ENCODE measurements at places on chromosomes 2 and 18.

DNA sequence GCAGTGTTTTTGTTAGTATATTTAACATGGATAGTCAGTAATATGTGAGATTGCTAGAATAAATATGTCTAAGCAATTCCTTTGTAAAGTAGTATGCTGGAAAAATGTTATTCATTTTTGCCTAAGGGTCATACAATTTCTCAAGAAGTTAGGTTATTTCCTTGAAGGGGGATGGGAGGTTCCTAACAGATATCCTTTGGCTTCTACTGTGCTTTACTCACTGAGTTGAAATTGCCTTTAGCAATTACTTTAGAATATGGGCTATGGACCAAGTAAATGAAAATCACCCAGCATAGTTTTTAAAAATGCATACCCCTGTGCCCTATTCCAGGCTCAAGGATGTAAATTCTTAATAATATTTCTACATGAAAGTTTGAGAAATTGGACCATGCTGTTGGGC, 1386.4 kb upstream of the SLC39A10 start:
- DNase-seq, result no peak

- DNase-seq, result no peak
These were observed 53.2 kb downstream of the PROC start for GRCh38 chr2:127471286-127471988.

DNA sequence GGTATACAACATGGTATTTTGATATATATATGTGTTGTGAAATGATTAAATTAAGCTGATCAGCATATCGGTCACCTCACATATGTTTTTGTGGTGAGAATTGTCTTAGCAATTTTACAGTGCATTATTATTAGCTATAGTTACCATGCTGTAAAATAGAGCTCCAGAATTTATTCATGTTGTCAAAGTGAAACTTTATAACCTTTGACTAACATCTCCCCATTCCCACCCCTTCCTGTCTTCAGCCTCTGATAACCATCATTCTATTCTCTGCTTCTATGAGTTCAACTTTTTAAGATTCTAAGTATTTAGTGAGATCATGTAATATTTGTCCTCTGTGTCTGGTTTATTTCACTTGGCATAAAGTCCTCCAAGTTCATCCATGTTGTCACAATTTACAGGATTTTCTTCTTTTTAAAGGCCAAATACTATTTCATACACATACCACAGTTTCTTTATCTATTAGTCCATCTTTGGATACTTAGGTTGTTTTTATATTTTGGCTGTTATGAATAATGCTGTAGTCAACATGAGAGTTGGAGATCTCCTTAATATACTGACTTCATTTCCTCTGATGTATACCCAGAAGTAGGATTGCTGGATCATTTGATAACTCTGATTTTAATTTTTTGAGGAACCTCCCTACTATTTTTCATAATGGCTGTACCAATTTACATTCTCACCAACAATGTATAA, 30.3 kb downstream of the NCOA1 start:
- no peak for DNase-seq

DNA sequence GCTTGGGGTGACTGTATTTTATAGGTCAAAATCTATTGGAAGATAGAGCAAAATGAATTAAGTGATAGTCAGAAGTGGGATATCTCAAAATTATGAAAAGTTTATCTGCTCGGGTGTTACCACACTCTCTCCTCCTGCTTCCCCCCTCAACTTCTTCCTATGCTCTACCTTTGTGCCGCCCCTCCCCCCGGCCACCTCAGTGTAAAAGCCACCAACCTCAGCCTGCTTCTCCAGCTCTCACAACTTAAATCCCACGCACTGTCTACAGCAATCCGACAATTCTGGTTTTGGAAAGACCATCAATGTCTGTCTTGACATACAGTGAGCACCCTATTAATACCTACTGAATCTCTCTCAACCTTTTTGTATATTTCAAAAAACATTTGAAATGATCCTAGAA, 164.6 kb downstream of the DCC start:
- DNase-seq, result no peak

DNA sequence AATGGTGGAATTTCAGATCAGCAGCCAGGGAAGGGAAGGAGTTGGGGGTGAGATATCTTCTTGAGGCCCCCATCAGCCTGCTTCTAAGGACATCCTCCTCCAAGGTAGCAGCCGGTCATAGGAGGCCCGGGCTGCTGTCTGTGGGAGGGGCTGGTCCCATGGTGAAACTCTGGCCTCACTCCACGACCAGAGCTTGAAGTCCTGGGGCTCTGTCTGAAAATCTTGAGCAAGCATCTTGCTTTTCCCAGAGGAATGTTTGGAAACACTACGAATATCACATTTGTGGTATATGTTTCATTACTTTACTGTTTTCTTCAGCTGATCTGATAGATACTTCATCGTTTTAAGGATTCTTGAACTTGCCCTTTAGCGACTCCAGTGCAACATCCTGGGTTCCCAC, 103.7 kb downstream of the CTAGE1 start:
- DNase-seq, result no peak

DNA sequence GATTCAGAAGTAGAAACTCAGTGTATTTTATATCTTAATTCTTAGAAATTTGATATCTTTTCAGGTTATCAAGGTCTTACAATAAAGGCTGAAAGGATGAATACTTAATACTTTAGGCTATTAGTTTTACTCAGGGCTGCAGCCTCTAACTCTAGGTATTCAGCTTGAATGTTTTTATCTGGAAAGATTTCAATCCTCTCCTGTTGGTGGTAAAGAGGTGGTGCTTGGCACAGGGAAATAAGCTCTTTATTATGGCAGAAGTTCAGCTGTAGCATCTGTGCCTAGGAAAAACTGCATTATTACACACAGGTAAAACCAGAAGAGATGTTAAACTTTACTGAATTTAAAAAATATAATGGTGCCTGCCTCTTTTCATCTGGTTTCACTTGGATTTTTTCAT, 11.1 kb downstream of the ACVR2A start:
- DNase-seq, result no peak

GRCh38 chr2:201775326-201775725, 5.4 kb downstream of the ALS2 start:
- DNase-seq, result no peak

DNA sequence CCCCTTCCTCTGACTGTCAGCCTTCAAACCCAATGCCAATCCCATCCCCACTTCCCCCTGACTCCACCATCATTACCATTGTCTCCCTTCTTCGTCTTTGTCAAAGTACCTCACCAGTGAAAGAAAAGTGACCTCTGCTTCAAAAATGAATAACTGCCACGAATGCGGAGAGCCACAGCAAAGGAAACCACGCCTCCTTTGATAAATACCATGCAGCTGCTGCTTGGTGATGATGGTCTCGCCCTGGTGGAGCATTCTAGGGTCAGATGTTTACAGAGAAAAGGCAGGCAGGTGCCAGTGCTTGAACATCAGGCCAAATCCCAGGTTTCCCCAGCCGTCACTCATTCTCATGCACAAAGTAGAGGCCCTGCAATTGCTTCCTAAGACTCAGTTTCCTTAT, 162.2 kb downstream of the BCL11A start:
- no peak for DNase-seq

DNA sequence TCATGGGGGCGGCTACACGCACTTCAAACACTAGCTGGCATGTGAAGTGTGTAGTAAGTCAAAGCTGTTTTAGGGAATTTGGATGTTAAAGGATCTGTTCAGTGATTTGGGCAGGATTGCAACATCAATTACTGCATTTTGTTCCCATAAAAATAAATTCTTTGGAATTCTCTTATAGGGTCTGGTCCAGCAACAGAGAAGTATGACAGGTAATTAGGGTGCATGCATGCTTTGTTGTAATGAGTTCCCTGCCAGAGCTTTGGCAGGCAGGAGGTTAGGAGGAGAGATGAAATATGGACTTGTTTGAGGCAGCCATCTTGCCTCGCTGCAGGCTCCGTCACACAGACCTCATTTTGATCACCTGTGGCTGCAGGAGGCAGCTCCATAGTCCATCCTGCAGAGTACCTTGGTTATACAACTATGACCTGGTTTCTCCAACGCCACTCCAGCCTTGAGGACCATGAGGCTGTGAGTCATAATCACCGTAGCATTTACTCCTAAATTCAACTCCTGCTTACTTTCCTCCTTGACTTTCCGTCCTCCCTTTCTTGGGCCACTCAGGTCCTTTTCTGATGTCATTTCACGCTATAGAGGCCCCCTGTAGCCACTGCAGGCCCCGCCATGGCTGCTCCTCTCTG, 26.5 kb upstream of the EML4 start:
- DNase-seq, result no peak

- DNase-seq, result no peak
These were observed 62.1 kb downstream of the C18orf63 start for GRCh38 chr18:74377776-74378175.

GRCh38 chr2:74551942-74552913, 1.5 kb downstream of the LOXL3 start:
- no peak for DNase-seq

- no peak for DNase-seq
These were observed 14.4 kb downstream of the CLEC4F start for GRCh38 chr2:70806013-70806412.

GRCh38 chr18:58552057-58552461, 76.8 kb downstream of the ALPK2 start:
- no peak for DNase-seq

- DNase-seq, result no peak
These were observed 20.4 kb downstream of the C18orf54 start for GRCh38 chr18:54378057-54378456.

DNA sequence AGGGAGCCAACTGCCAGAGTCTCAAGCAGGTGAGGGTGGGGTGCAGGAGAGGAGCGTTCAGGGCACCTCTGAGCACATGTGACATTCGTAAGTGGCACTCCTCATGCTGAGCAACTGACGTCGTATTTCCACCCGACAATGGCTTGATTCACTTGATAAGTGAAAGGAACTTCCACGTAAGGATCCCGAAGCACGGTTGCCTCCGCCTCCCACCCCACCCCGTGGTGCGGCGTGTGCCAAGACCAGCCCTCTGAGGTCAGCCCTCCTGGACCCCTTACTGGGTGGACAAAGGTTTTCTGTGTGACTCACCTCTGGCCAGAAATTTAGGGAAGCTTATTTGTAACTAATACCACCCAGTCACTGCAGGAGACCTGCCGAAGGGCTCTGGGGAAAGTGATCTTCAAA, 59.9 kb downstream of the AGAP1 start:
- no peak for DNase-seq

- no peak for DNase-seq
These were observed 77.4 kb downstream of the SLC4A3 start for GRCh38 chr2:219704878-219705277.

GRCh38 chr2:127104166-127104660, 2.7 kb downstream of the BIN1 start:
- DNase-seq, result no peak

- no peak for DNase-seq
These were observed 141.3 kb downstream of the EML6 start for GRCh38 chr2:54864727-54865126.

DNA sequence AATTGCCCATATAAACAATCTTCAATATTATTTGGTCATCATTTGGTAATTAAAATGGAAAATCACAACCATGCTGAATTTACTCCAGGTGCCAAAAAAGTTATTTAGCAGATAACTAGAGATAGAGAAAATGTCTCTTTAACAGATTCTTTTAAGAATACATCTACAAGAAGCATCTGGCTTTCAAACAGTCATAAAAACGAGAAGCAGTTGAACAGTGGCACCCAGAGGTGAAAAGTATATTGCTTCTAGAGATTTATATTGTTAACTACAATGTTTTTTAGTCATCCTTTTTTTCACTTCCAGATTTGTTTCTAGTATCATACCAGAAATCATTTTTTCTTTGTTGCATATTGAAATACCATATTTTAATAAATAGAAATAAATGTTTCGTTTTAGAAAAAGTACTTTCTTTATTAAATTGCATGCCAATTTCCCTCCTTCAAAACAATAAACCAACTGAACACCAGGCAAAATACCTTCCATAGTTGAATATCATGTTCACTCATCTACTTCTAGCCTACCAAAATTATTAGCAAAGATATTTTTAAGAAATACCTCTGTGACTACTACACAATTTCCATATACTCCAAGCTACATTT, 65.4 kb upstream of the HNRNPA3 start:
- DNase-seq, result no peak

- no peak for DNase-seq
These were observed 1.7 kb downstream of the TMBIM1 start for GRCh38 chr2:218290316-218291261.

GRCh38 chr2:105615305-105615704, 129.4 kb upstream of the NCK2 start:
- DNase-seq, result no peak

- no peak for DNase-seq
These were observed 150.5 kb downstream of the TANC1 start for GRCh38 chr2:159118859-159119500.

GRCh38 chr18:44170208-44170880, 510.3 kb upstream of the SETBP1 start:
- no peak for DNase-seq

GRCh38 chr2:225340923-225341322, 58.6 kb upstream of the NYAP2 start:
- no peak for DNase-seq

DNA sequence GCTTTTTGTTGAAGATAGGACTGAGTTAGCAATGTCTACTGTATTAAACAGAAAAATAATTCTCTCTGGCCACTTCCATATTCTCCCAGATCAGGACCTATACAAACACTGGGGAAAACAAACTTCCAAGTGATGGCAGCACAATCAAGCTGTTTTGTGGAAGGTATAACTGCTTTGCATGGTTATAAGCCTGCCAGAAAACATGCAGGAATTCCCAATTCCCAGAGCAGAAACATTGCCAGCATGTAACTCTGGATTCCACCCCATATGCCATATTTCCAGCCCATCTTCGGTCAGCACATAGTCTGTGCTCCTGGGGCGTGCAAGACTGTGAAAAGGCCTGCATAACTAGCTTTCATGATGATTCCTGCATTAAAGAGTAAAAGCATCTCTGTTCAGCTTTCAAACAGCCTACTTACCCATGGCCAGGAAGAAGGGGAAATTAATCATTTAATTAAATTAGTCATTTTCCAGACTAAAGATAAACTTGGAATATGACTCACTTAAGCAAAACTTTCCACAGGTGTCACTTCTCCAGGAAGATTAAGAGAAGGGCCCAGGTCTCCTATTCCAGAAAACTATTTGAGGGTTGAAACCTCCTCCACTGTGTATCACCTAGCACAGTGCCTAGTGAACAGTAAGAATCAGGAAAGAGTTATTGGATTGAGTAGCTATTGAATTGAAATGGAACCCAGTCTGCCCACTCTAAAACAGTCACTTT, 280.5 kb downstream of the NRXN1 start:
- no peak for DNase-seq

- no peak for DNase-seq
These were observed 705 bp downstream of the EFR3B start for GRCh38 chr2:25042321-25043240.

DNA sequence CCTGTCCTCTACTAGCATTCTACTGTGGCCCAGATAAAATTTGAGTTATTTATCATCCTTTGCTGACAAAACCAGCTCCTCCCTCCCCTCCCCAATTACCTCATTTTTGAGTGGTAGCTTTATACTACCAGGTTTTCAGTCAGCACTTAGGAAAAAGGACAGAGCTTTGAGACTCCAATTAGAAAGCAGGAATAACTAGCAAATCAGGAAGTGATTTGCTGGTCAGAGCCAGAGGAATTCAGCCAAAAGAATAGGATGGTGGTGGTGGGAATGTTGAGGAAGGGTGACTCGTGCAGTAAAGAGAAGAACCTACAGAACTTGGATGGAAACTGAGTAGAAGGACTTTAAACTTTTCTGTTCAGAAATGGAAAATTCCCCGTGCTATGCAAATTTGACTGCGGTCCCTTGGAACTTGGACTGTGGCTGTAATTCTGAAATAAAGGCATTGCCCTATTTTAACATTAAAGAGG, 3.7 kb downstream of the MYL12B start:
- no peak for DNase-seq

GRCh38 chr2:47038656-47039488, 116.2 kb downstream of the STPG4 start:
- DNase-seq, result no peak
